ENCODE measurements at places on chromosomes 5 and 9.

DNA sequence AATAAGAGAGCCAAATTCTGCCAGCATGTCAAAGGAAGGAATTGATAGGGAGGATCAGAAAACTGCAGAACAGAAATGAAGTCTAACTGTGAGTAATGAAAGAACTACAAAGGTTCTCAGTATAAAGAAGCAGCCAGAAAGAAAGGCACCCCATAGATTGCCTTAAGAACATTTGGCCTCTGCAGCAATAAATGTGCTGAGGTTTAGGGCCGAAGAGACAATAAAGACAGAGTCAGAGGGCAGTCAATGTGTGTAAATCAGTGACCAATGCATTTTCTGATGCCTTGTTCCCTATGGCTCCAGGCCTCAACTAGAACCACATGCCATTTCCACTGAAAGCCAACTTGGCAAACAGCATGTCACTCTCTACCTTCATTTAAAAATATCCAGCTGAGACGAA lies 281.0 kb downstream of the HINT1 start:
- DNase-seq, result no peak

DNA sequence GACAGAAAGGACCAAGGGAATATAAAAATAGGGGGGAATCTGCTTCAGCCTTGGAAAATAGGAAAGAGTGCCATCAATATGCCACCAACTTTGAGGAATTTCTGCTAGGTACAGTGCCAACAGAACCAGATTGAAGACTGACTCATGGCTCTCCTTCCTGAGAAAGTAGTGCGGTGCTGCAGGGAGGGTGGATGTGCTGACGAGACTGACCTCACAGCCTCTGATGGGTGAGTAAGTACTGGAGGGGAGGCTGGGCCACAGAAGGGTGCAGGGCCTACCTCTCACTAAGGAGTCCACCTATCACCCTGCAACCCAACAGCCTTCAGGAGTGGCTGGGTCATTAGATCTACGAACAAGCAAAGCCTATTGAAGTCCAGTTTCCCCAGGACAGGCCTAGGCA lies 187.6 kb downstream of the GABBR2 start:
- DNase-seq, result no peak

DNA sequence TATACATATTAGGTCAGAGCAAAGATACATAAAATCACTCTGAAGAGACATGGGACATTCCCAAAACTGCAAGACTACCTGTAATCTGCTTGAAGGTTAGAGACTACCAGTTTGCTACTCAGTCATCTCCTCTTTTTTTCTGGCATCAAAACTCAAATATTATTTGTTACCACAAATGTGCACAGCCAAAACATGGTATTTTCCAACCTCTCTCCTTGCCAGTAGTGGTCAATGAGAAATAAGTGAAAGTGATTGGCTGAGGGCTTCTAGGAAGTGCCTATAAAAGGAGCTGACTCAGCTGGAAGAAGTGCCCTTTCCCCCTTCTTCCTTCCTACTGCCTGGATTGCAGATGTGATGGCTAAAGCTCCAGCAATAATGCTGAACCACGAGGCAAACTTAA lies 13.8 kb downstream of the GZMK start:
- no peak for DNase-seq

DNA sequence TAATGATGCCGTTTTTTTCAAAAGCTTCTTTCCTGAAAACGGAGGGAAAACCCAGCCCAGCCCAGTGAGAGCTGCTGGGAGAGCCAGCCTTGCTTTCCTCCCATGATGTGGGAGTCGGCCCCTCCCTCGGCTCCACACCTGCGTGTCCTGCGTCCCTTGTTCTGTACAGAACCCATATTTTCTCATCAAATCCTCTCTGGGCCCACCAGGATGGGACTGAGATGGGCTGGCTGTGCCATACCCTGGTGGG lies 8.9 kb downstream of the FLT4 start:
- no peak for DNase-seq

DNA sequence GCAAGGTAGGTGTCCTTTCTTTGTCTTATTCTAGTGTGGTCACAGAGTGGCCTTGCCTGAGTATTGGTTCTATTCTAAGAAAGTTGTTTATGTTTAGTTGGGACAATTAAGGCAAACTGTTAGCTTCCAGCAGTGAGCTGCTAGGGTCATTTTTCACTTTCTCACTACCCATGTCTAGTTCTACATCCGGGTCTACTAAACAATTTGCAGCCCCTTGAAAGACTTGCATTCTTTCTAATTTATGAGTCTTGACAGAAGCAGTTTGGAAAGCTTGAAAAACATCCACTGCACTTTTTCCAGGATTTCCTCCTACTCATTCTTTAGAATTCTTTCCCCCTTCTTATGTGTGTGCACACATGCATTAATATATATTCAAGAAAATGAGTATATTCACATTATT lies 892.2 kb upstream of the ACO1 start:
- no peak for DNase-seq

- DNase-seq, result no peak
Measured at GRCh38 chr5:14295610-14296009, 152.5 kb downstream of the TRIO start.

DNA sequence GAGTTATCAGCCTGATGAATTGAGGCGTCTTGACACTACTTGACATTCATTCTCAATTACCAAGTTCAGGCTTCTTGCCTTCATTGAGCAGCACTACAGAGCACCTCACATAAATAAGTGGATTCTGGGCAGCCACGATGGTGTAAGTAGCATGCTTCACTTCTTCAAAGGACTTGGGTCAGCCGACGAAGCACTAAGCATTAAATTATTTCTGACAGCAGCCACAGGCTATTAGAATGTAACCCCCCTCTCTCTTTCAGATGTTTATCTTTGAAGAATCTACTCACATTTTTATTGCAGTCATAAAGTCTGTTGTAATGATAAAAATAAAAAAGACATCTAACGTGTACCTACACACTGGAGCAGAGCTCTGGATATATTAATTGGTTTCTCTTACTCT lies 45.9 kb upstream of the VPS13A start:
- no peak for DNase-seq

DNA sequence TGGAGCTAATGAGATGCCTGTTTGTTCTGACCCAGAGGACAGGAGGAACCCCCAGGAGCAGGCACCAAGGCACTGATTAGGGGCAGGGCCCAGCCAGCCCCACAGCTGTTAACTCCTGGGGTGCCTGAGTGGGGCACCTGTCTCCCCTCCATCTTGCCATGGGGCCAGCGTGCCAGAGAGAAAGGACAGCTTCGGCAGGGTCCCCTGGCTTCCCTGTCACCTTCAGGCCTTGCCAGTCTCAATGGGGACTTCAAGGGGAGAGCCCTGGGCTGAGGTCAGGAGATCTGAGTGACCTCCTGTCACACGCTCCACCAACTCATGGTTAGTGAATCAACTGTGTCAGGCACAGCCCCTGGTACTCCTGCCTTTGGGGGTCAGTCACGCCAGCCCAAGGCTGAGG lies 152.7 kb upstream of the MVB12B start:
- DNase-seq, result no peak

DNA sequence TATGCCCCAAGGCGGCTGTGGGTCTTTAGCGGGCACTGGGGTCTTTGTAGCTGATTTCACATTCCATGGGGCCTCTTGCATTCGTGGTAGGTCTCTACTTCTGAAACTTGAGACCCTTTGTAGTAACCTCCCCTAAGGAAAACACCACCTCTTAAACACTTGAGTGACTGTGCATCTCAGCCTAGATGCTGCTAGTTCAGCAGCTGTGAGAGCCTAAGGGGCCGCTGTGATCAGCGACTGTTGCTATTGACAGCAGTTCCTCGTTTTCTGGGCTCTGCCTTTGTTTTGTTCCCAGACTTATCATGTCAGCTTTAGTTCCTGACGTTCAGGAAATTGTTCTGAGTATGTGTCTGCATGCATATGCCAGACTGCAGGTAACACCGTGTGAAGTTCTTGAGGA lies 171.2 kb downstream of the HSPA4 start:
- no peak for DNase-seq

DNA sequence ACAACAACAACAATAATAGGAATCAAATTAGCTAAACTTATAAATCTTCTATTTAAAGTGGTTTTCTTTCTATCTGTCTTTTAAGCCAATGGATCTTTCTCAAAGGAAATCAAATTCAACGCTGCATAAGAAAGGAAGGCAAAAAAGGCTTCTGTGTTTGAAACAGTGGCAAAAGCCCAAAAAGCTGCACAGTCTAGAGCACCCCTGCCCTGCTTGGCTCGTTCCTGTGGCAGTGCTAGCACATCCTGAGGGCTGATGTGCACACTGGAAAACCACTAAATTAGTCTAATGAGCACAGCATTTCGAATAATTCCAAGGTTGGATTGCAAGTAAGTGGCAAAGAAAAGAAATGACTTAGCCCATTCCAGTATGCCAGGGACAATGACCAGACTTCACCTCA lies 80.7 kb downstream of the AP3B1 start:
- DNase-seq, result no peak

GRCh38 chr5:8807636-8808035 lies 738.2 kb downstream of the SEMA5A start:
- DNase-seq, result no peak

- DNase-seq, result no peak
Measured at GRCh38 chr5:173645890-173646574, 29.6 kb upstream of the BOD1 start.

- DNase-seq, result no peak
Measured at GRCh38 chr5:128413356-128413755, 124.7 kb downstream of the FBN2 start.

DNA sequence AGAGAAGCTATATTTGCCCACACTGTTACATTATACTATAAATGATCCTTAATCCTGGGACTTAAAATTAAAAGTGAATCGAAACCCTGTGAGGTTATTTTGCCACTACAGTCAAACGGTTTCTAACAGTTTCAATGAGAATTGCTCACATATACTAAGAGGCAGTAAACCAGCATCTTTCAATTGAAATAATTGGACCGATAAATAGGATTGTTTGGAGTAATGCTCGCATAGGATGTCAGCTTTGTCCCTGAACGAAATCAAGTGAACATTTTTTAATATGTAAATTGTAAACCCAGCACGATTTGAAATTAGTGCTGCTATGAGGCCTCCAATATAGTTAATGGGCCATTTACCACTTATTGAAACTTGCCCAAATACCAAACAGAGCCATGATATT lies 60.5 kb downstream of the ELAVL2 start:
- DNase-seq, result no peak

- DNase-seq, result no peak
Measured at GRCh38 chr9:93669116-93669957, 93.0 kb downstream of the PHF2 start.

DNA sequence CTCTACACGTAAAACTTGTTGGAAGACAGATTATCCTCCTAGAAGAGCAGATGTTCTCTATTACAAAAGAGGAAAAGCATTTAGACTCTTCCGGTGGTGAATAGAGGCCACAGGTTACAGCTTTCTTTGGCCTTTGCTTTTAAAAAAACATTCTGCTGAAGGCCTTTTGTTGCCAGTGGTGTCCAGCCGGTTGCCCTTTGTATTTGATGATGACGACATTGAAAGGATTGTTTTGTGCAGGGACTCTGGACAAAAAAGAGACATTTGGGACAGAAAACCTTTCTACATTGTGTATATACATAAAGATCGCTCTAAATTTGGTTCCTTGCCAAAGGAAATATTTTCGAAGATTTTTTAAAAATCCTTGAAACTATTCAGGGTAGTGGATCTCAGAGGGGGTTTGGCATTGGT lies 180.3 kb downstream of the C9orf152 start:
- no peak for DNase-seq

GRCh38 chr5:143397302-143398052 lies 6.0 kb downstream of the NR3C1 start:
- DNase-seq, result no peak

DNA sequence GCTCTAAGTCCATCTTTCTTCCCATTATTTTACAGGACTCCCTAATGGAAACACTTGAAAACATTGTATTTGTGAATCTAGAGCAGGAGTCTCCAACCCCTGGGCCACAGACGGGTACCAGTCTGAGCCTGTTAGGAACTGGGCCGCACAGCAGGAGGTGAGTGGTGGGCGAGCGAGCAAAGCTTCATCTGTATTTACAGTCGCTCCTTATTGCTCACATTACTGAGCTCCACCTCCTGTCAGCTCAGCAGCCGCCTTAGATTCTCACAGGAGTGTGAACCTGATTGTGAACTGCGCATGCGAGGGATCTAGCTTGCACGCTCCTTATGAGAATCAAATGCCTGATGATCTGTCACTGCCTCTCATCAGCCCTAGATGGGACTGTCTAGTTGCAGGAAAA lies 111.0 kb downstream of the MED27 start:
- DNase-seq, result no peak

Measured in stimulated activated CD8-positive, alpha-beta memory T cell treated with anti-CD3 and anti-CD28 coated beads, Interleukin-15, amount 100 ng/mL, for 48 hours (primary cell).